NCI-H345 (cell line): ENCODE measurements at places on chromosomes 1 and 21.

DNA sequence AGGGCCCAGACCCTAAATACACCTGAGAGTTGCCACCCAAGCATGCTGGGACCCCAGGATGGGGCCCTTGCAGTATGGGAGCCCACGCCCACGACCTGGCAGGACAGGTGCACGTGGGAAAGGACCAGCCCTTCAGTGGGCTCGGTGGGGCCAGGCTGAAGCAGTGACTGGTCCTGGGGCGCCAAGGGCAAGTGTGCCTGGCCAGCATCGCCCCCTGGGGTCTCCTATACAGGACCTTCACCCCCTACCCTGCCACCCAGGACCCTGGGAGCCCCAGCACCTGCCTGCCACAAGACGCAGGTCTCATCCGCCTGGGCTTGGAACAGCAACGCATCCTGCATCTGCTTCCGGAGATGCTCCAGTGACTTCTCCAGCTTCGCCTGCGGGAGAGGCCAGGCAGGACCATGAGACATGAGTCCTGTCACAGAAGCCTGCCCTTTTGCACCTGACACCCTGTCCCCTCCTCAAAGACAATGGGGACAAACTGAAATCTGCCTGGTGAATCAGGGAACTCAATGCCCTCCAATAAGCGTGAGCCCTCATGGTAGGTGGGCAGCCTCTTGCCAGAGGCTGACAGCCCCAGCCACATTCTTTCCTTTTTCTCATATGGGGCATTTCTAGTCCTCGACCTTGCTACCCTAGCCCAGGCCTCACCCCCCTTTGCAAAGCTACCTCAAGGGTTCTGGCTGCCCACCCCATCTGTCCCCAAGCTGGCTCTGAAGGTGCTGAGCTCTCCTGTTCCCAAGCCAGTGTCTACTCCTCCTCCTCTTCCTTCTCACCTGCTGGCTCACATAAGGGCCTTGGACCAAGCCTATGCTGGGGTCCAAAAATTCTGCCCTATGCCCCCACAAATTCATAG is 4.6 kb downstream of the TRIM11 start:
- no peak for DNase-seq

GRCh38 chr21:29825936-29826335 is 113.9 kb downstream of the GRIK1 start:
- DNase-seq: no peak

DNA sequence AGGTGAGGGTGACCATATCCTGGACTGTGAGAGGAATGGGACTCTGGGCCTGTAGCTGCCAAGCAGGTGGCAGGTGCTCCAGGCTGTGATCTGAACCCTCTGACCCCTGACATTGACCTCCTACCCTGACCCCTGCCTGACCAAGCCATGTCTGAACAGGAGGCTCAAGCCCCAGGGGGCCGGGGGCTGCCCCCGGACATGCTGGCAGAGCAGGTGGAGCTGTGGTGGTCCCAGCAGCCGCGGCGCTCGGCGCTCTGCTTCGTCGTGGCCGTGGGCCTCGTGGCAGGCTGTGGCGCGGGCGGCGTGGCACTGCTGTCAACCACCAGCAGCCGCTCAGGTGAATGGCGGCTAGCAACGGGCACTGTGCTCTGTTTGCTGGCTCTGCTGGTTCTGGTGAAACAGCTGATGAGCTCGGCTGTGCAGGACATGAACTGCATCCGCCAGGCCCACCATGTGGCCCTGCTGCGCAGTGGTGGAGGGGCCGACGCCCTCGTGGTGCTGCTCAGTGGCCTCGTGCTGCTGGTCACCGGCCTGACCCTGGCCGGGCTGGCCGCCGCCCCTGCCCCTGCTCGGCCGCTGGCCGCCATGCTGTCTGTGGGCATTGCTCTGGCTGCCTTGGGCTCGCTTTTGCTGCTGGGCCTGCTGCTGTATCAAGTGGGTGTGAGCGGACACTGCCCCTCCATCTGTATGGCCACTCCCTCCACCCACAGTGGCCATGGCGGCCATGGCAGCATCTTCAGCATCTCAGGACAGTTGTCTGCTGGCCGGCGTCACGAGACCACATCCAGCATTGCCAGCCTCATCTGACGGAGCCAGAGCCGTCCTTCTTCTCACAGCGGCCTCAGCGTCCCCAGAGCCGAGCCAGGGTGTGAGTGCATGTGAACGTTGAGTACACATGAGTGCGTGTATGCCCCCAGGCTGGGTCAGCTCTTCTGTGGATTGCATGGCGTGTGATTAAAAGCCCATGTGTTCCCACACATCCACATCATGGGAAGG is 3.1 kb downstream of the TMEM125 start:
- DNase-seq: no peak

GRCh38 chr1:43267818-43268425 is 1.9 kb upstream of the TMEM125 start:
- no peak for DNase-seq
